ENCODE measurements at places on chromosomes 4 and X. TPM values are rescaled to one million over a fixed set of nuclear protein-coding genes. Genes with fewer than 3 reads are reported as not detected.
A peak's percentile ranks its signal among the peaks of the same experiment; 100 is the strongest.

Gene GALNTL6
- not detected for total RNA-seq

Gene COX7B2
- total RNA-seq = not detected

Gene MTM1
- total RNA-seq = 4.8 TPM

Gene TRPC3
- 0.13 TPM for total RNA-seq

Gene TRIM60
- not detected for total RNA-seq

Gene FHDC1
- total RNA-seq = 19.9 TPM

Gene FANCB
- total RNA-seq = 11.3 TPM

Gene ADH7
- not detected for total RNA-seq

DNA sequence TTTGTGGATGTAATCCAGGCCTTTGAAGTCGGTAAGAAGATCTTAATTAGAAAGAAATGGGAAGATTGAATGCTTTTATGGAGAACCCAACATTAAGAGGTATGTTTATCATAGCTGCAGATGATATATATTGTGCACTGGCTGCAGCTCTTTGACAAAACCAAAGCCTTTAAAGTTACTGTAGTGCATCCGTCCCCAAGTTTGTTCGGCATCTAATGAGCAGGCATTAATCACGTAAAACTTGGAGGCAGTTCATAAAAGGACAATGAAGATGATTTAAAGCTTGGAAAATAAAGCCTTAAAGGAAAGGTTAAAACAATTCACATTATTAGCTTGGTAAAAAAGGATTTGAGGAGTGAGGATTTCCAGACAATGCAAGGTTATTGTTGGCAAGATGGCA lies 150.8 kb upstream of the ARX start:
- no peak for DNase-seq

GRCh38 chrX:153468008-153468580 lies 2.3 kb downstream of the HAUS7 start:
- DNase-seq = no peak

DNA sequence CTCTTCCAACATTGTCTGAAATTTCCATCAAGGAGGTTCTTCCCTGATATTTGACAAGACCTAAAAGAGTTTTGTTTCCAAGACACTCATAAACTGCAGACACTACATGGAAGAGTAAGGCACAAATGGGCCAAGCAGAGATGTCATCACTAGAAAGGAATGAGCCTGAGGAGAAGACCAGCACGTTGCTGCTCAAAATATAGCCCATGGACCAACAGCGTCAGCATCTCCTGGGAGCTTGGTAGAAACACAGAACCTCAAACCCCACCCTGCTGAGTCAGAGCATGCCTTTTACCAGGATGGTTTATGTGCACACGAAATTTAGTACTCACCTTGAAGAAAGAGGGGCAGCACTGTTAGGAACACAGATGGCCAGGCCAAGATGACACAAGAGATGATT lies 128.7 kb upstream of the MID1 start:
- DNase-seq = no peak

DNA sequence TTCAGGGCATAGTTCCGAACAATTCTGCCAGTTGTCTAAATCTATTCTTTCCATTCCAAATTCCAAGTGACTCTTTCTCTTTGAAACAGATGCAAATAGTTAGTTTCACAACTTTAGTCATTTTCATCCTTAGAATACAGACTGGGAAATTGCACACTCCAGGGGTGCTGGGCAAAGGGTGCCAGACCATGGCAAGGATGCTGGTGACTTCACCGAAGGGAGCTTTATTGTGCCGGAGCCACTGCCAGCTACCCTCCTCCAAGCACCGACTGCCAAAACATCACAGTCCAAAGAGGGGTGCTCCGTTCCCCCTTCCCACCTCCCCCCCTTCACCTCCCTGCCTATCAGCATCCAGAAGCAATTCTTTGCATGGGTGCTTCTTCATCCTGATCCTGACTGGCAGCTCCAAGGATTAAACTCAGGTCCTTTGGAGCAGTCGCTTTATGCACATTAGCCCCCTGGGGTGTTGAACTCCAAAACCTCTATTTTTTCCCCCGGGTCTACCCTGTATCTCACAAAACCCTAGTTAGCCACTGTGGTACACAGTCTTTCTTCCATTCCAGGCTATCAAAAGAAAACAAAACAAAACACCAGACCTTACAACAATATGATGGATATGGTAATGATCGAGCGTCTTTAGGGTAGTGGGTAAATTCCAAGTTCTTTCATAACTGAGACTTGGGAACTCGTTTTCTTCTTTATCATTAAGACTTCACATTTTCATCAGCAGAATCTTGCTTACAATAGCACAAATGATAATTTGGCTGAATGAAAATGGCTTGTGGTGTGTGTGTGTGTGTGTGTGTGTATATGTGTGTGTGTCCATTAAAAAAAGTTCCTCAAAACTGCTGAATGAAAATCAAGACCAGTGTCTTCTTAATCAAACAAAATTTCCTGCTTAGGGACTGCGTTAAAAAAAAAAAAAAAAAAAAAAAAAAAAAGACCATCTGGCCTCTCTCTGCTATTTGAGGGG lies 28.7 kb downstream of the MID1 start:
- no peak for DNase-seq

DNA sequence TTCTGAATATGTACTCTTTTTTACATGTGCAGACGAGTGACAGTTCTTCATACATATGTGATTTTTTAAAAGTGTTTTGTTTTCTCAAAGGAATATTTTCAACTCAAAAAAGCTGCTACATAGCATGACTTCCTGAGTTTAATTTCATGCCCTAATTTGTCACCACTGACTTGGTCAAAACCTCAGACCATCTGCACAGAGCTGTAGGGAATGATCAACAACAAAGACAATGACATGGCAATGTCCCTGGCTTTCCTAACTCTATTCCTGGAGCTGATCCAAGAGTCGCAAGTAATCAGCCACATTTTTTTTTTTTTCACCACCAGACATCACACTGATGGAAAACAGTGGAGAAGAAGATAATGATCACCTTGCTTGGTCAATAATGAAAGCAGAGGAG lies 97.7 kb downstream of the TMA16 start:
- no peak for DNase-seq

GRCh38 chr4:48138936-48139335 lies 4.9 kb upstream of the TXK start:
- no peak for DNase-seq

DNA sequence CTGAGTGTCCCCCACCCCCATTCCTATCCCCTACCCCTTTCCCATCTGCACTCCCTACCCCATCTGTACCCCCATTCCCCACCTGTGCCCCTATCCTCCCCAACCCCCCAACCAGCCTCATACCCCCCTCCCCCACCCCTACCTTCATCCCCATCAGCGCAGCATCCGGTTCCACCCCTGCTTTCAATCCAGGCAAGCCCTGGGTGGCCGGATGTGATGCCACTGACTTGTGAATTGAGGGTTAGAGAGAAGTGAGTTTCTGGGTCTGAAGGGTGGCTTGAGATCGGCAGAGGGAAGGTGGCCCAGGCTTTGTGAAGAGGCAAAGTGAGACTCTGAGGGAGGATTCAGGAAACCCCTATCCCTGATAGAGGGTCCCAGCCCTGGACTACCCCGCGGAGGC lies 7.8 kb downstream of the MAGEA4 start:
- DNase-seq = no peak

- DNase-seq = no peak
Measured at GRCh38 chrX:147891896-147892295, 19.8 kb upstream of the FMR1 start.

GRCh38 chrX:69152417-69152841 lies 12.8 kb downstream of the PJA1 start:
- peak; percentile 21 for DNase-seq

- no peak for DNase-seq
Measured at GRCh38 chr4:42562016-42562415, 94.9 kb downstream of the ATP8A1 start.

GRCh38 chr4:145423017-145423708 lies 58.5 kb upstream of the SMAD1 start:
- DNase-seq = no peak

DNA sequence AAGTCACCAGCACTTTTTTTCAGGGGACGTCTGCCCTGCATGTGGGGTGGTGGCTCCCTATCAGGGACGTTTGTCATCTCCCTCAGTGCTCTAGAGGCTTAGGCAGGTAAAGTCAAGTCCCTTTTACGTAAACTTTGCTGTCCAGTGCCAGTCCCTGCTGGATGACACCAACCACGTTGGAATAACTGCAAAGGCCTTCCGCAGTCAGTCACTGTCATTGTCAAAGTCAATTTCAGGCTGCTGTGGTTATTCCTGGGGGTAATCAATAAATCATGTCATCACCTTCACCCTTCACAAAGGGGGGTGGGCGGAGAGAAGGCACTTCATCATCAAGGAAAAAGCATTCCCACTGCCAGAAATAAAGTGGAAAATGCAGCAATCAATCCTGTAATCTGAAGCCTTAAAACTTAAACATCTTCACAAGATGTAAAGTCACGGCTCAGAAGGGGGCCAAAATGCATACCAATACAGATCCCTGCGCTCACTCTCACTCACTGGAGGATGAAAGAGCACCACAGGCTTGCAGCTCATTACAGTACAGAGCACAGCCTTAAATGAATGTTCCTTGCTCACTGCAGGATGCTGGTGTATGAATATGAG lies 56.2 kb downstream of the CLDN22 start:
- no peak for DNase-seq

DNA sequence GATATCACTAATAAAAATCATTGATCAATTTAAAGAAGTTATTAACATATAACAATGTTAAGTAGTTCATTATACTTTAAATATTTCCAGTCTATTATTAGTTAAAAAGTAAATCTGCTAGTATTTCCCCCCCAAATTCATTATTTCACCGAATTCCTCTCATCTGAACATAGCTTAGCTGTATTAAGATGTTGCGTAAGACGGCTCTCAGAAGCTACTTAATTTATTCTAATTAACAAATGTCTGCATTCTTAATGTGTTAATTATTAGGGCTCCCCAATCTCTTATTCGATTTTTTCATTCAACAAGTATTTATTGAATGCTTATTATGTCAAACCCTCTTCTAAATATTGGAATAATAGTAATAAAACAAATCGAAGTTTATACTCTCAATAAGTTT lies 290.7 kb downstream of the TRIML1 start:
- DNase-seq = no peak

- DNase-seq = no peak
Measured at GRCh38 chr4:52586069-52586468, 73.0 kb downstream of the USP46 start.
